ENCODE measurements at places on chromosomes 6 and 20. TPM values are rescaled to one million over a fixed set of nuclear protein-coding genes. Genes with fewer than 3 reads are reported as not detected.
A peak's percentile ranks its signal among the peaks of the same experiment; 100 is the strongest.

DNA sequence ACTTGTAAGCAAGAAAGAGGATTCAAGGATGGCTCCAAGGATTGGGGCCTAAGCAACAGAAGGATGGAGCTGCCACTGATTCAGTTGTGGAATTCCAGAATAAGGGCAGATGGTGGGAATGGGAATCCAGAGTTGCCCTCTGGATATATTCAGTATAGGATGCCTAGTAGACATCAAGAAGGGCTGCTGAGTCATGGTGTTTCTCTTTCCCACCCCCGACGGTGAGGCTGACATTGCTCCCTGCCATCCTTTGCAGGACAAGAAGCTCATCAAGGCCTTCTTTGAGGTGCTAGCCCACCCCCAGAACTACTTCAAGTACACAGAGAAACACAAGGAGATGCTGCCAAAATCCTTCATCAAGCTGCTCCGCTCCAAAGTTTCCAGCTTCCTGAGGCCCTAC lies 11.2 kb upstream of the ZNF76 start:
- H3K27ac ChIP-seq, result peak overlapping the region; percentile 40
- no peaks in the 10 kb centered on the region for H3K27me3 ChIP-seq
- peaks cover 21% of the 10 kb centered on the region for H3K4me1 ChIP-seq
- DNase-seq, result no peak
- H3K4me3 ChIP-seq, result no peak overlapping the region

RBCK1 gene
- 34.3 TPM for total RNA-seq

VGLL2 gene
- 4.2 TPM for total RNA-seq

LAMA2 gene
- 144 TPM for total RNA-seq

DNA sequence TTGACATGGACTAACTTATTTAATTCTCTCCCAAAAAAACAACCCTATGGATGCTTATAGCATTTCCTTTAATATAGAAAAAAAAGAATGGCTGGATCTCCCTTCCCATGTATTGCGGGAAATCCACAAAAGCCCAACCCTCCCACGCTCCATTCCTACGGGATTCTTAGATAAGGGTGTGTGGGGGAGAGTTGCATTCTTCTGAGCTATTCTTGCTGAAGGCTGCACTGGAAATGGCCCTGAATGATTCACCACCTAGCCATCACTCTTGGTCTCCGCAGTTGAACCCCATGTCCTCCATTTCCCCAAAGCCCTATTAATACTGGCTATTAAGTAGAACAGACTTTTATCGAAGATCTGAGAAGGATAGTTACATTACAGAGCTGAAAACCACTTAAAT lies 41.9 kb upstream of the ADGRF5 start:
- no peak overlapping the region for H3K4me3 ChIP-seq
- no peaks in the 10 kb centered on the region for H3K36me3 ChIP-seq
- H3K27ac ChIP-seq, result peak overlapping the region; percentile 57
- peaks cover 26% of the 10 kb centered on the region for H3K4me1 ChIP-seq

DNA sequence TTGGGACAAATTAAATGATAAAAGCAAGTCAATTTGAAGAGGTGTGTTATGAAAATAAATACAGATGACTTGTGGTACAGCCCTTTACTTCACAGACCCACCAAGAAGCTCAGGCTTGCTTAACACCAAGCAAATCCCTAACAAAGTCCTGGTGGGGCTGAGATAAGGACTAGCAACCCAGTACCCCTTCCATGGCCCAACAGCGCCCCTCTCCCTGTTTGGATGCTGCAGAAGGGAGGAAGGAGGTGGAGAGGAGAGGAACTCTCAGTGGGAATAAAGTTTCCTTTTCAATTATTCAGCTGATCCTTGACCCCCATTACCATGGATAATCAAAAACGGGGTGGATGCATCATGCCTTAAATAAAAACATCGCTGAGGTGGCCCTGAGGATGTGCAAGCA lies 4.5 kb upstream of the ZNF831 start:
- no peak for DNase-seq
- no peaks in the 10 kb centered on the region for H3K4me1 ChIP-seq
- H3K36me3 ChIP-seq, result no peaks in the 10 kb centered on the region
- H3K27ac ChIP-seq, result peak overlapping the region; percentile 49
- H3K27me3 ChIP-seq, result peaks cover 10% of the 10 kb centered on the region

- no peaks in the 10 kb centered on the region for H3K4me1 ChIP-seq
- no peak for DNase-seq
- H3K27me3 ChIP-seq, result peaks cover 11% of the 10 kb centered on the region
- no peak overlapping the region for H3K27ac ChIP-seq
Observed at GRCh38 chr20:46987001-46987400, 92.4 kb downstream of the EYA2 start.

HAO1 gene
- total RNA-seq, result not detected

DNA sequence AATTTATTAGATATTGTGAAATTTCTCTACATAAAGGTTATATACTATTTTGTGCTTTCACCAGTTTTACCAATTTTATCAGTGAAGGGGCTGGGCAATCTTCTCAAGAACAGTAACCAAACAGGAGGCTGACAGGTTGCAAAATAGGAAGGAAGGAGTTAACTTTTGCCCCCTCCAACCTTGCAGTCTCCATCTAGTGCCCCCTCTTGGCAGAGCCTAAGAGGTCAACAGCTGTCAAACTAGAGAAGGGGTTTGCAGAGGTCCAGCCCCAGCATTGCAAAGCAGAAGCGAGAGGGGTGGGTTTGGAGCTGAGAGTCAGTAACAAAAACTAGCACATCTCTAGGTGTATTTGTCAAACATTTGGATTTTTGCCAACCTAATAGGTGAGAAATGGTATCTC lies 391.0 kb downstream of the CDC5L start:
- no peak overlapping the region for H3K27ac ChIP-seq
- H3K4me1 ChIP-seq, result no peaks in the 10 kb centered on the region
- DNase-seq, result no peak
- no peaks in the 10 kb centered on the region for H3K27me3 ChIP-seq
- no peaks in the 10 kb centered on the region for H3K36me3 ChIP-seq

ESR1 gene
- total RNA-seq, result 1.3 TPM

DNA sequence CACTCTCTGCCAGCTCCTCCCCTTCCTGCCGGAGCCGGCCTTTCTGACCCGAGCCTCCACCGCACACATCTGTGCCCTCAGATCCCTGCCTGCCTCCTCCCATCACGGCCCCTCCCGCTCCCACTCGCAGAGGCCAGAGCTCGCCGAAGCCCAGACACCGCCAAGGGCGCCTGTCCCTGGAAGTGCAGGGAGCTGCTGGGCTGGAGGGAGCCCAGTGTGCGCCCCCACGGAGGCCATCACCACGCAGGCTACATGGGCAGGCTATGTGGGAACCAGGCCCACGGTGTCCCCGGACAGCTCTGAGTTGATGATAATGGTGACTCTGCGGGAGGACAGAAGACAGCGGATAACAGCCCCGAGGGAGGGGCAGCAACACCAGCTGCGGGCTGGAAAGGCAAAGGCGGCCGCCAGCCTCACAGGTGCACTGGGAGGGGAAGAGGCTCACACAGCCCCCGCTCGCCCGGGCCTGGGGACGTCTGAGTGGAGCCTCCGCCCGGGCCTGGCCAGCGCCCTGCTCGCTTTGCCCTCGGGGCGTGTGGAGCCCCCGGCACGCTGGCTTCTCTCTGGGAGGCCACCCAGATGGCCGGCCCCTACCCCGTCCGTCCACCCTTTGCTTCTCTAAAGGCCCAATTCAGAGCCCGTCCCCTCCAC lies 154.9 kb downstream of the DLL1 start:
- H3K36me3 ChIP-seq, result no peaks in the 10 kb centered on the region
- peak overlapping the region; percentile 82 for H3K27ac ChIP-seq

DNA sequence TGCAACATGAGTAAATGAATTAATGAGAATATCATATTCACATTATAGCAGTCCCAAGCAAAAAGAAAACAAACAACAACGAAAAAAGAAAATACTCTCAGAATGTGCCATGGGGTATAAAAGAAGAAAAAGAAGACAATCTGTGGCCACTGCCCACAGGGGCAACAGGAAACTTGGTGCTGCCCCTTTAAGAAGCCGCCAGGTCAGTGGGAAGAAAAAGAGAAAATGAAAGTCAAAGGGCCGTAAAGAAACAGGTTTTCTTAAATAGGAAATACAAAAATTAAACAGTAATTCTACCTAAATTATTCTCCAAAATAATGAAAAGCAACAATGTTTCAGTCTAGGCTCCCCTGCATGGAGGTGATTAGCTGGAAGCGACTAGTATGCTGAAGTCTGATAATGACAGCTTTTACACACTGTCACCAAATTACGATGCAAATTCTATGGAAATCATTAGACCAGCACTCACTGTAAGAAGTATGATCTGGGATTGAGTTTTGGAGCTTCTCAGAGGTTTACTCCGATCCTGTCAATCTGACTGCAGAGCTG lies 23.6 kb downstream of the GMDS start:
- no peaks in the 10 kb centered on the region for H3K4me1 ChIP-seq
- DNase-seq, result no peak
- H3K36me3 ChIP-seq, result no peaks in the 10 kb centered on the region
- H3K27me3 ChIP-seq, result no peaks in the 10 kb centered on the region

DNA sequence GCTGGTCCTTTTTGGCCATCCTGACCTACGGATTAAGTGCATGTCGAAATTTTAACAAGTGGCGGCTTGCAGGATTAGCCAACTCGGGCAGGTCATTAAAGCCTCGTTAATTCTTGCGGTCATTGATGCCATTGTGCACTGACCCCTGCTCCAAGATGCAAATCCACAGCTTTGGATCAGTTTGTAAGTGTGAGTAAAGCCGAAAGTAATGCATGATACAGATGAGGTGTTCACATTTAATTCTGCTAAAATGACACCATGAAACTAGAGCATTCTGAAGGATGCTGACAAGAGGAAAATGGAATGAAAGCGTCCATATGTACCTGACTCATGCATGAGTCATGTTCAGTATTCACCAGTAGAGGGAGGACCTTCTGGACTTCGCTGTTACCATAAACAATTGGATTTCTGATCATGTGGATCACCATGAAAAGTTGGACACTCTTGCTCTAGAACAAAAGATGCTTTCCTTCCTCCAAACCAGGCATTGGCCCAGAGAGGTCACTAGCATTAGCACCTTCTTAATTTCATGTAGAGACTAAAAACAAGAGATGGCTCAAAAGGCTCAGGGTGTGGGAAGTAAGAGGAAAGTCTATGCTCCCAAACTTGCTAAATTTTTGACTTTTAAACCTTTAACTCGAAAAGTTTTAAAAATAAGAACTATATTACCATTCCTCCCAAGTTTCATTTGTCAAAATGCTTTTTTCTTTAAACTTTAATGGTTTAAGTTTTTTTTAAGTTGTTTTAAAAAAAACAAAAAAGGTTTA lies 48.0 kb downstream of the MUC22 start:
- no peaks in the 10 kb centered on the region for H3K27me3 ChIP-seq
- H3K4me3 ChIP-seq, result no peak overlapping the region
- no peaks in the 10 kb centered on the region for H3K36me3 ChIP-seq
- no peaks in the 10 kb centered on the region for H3K4me1 ChIP-seq

C20orf204 gene
- 0.25 TPM for total RNA-seq

- H3K27me3 ChIP-seq, result no peaks in the 10 kb centered on the region
- no peaks in the 10 kb centered on the region for H3K4me1 ChIP-seq
- H3K36me3 ChIP-seq, result no peaks in the 10 kb centered on the region
- DNase-seq, result no peak
Observed at GRCh38 chr6:105894556-105894955, 191.6 kb upstream of the PRDM1 start.

MRPS18A gene
- total RNA-seq, result 38.7 TPM

PKIG gene
- 203 TPM for total RNA-seq

TCP11 gene
- not detected for total RNA-seq

DNA sequence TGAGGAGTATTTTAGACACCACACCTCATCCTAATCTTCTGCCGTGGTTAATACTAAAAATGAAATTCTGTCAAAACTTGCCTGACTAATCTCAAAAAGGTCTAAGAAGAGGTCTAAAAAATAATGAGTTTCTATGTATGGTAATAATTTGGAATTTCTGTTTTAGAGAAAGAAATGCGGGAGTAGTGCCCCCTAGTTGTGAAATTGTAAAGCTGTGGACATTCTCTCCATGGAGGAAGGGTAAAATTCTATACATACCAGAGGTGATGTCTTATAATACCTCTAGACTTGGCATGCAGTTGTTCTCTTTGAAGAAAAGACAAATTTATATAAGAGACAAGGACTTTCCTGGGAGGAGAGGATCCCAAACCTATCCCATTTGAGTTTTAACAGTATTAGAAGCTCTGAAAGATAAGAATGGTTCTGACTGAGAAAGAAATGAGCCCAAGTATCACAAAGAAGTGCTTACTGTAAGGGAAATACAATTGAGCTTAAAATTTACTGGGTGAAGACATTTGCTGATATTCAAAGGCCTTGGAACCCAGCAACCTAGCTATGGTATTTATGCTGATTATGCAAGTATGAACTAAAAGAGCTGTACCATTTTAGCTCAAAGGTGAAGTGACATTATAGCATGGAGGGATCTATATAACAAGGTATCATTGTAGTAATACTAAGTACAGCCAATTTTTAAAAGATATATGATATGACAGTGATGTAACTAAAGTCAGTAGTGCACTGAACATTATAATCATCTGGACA lies 5.1 kb upstream of the EPHA7 start:
- H3K36me3 ChIP-seq, result no peaks in the 10 kb centered on the region
- no peak overlapping the region for H3K4me3 ChIP-seq
- no peak overlapping the region for H3K27ac ChIP-seq
